ENCODE measurements at places on chromosomes 2 and 18.

- no peak for DNase-seq
Measured at GRCh38 chr18:59700535-59700967, 3.3 kb upstream of the CCBE1 start.

DNA sequence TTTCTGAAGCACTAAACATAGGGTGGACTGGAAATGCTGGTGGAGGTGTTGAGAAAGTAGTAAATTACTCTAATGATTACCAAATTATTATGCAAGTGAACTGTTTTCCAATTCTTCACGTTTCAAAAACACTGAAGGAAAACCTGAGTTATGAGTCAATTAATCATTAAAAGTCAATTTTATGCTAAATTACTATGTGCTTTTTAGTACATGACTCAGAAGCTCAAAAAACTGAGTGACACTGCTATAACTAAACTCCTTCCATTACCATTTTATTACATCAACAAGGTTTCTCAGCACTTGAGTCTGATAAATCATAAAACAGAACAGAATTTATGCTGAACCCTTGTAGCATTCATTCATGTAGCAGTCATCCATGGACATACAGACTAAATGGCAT is 20.4 kb downstream of the CHMP3 start:
- no peak for DNase-seq

DNA sequence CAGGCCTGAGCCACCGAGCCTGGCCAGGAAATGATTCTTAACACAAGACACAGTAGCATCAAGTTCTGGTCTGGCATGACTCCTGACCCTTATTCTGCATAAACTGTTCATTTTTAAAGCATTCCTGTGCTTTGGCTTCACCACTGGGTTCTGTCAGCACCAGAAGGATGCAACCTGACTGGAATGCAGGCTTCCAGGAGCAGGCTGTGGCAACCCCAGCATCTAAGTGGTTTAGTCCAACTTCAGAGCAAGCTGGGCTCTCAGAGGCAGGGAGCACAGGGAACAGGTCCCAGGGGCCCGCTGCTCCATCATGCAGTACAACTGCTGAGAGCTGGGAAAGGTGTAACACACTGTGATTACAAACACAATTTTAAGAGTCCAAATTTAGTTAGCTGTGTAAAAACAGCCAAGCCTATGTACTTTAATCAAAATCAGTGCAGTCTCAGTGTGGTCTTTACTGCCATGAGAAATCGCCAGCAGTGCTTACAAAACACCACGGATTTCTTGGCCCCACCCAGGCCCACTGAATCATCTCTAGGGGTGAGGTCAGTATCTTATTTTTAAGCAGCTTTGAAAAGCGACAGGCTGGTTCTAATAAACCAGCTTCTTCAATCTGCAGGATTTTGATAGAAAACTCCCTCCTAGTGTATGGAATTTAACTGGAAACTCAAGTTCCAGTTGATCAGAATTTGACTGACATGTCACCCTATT is 44.4 kb upstream of the TMEM182 start:
- DNase-seq, result no peak

GRCh38 chr2:112301171-112301584 is 25.8 kb downstream of the ZC3H6 start:
- no peak for DNase-seq

DNA sequence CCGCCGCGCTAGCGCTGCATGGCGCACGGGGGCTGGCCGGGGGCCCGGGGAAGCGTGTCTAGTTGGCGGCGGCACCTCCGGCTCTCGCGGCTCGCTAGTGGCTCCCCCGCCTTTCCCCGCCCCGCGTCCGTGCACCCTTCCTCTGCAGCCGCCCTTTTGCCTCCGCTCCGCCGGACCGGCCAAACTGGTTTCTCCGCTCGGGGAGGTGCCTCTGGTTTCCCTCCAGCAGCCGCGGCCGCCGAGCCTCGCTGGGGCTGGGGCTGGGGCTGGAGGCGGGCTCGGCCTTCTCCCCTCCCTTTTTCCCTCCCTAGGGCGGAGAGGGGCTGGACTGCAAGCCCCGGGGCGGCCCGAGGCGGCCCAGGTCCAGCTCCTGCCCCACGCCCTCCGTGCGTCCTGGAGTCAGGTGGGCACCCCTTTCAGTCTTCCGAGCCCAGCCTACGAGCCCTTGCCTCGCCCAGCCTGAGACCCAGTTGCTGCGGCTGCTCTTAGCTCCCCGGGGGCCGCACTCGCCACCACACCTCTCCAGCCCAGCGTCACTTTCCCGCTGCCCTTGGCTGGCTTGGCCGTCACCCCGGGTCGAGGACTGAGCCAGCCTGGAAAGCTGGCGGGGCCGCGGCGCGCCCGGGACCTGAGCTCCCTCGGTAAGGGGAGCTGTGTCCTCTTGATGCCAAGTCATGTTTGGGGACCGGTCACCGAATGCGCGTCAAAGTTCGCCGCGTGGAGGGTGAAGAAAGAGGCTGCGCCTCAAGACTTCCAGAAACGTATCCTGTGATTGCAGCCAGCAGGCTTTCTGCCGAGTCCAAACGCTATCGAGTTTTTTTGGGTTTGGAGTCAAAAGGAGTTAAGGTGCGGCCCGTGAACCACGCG is at the start of gene ATP8B1:
Gene ATP8B1, minus strand, starts transcription at position 213 of the 867 bp plus-strand sequence. CDS start 71,508 bp downstream, outside the sequence.
- no peak for DNase-seq

- peak; percentile 82 for DNase-seq
Measured at GRCh38 chr2:27379836-27380625, 503 bp downstream of the ZNF513 start.

DNA sequence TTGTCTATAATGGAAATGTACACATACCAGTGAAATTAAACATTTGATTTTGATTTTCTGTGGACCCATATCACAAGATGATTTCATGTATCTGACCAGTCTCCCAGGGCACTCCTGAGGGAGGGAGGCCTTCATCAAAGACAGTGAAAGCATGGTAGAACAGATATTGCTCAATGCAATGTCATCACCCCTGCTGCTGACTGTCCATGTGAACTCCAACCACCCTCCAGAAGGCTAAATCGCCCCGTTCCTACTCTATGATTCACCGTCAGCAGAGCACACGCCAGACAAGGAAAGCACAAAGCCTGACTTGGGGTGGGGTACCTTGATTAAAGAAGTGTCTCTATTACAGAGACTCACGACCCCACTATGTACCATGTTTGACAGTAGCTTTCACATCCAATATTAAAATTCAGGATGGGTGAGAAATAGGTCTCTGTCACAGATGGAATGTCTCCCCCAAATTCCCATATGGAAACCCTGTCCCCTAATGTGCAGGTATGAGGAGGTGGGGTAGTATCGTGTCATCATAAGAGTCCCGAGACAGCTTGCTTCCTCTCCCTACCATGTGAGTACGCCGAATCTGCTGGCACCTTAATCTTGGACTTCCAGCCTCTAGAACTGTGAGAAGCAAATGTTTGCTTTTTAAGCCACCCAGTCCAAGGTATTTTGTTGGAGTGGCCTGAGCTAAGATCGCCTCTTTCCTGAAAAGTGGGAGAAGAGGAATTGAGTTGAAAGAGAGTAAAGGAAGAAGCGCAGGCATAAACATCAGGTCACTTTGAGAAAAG is 42.4 kb downstream of the CYB5A start:
- no peak for DNase-seq

GRCh38 chr18:63320975-63321265 is 1.4 kb upstream of the BCL2 start:
- DNase-seq, result no peak

- DNase-seq, result peak; percentile 12
Measured at GRCh38 chr18:26574958-26575864, 26.9 kb upstream of the KCTD1 start.

GRCh38 chr18:56165601-56166355 is 472.6 kb downstream of the TXNL1 start:
- DNase-seq, result no peak

- no peak for DNase-seq
Measured at GRCh38 chr2:104476563-104476988, 377.3 kb upstream of the POU3F3 start.

DNA sequence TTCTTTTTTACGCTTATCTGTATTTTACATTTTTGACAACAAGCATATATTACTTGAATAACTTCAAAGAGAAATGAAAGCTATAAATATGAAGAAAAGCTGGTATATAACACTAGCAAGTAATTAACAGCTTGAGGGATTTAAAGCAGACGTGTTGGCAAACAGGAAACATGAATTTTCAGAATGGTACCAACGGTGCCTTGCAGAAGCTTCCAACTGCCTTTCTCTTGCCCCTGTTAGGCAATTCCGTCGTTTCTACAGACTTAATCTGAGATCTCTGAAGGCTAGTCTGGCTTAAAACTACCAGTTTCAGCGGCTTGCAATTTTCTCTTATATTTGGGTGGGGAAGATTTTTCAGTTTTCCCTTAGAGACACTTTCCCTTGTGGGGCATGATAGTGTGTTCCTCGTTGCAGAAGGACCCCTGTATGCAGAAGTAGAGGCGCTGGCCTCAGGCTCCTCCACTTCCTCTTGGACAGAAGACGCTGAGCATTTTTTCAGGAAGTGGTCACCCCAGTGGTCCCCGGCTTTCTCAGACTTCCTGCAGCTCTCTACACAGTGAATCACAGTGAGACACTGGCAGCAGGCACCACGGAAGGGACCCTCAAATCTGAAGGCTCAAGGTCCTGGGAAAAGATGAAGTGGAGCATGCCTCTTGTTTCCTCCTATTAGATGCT is 56.2 kb upstream of the SLC16A14 start:
- peak; percentile 10 for DNase-seq

GRCh38 chr2:236916181-236916580 is 169.5 kb upstream of the COPS8 start:
- DNase-seq, result no peak

GRCh38 chr2:216677439-216678097 is 17.8 kb downstream of the IGFBP5 start:
- no peak for DNase-seq

- DNase-seq, result no peak
Measured at GRCh38 chr2:144424559-144425240, 95.2 kb downstream of the ZEB2 start.

GRCh38 chr2:168751104-168751740 is 51.2 kb upstream of the NOSTRIN start:
- no peak for DNase-seq

GRCh38 chr18:505483-506122 is 5.1 kb upstream of the COLEC12 start:
- DNase-seq, result no peak

- DNase-seq, result no peak
Measured at GRCh38 chr18:48693625-48694262, 154.9 kb downstream of the CTIF start.

GRCh38 chr2:151038516-151038915 is 223.1 kb downstream of the RBM43 start:
- no peak for DNase-seq

DNA sequence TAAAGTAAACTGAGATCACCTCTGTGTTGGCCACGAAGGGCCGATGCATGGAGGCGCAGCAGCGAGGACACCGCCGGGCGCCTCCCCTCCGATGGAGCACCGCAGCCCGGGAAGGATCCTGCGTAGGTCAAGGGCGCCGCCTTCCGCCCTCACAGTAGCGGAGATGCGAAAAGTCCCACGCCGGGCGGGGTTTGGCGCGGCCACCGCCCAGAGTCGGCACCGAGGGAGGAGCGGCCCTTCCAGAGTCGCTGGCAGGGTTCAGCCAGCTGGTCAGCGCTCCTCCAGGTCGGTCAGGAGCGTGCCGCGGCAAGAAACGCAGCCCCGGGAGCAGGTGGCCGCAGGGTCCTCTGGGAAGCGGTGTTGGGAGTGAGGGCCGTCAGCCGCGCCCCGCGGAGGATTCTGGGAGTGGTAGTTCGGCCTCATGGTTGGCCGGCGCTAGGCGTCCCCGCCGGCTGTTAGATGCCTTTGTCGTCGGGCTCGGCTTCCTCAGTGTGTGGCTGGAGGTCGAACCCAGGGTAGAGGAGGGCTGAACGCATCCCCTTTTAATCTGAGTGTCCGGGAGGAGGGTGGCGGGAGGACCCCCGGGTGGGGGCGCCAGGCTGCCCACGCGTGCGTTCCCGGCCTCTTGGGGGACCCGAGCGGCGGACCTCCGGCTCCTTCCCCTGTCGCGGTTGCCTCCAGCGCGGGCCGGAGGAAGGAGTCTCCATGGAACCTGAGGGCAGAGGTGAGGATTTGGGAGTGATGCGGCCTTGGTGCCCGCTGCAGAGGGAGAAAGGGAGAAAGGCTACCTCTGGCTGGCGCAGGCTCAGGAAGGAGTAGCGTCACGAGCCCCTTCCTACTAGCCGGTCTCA is at the start of gene ZNF892:
Gene ZNF892, plus strand, starts transcription at position 411 of the 851 bp plus-strand sequence. Its CDS starts 295 bp downstream, at position 706.
- DNase-seq, result peak; percentile 86

- no peak for DNase-seq
Measured at GRCh38 chr18:74963820-74964446, 245.0 kb downstream of the PTGR3 start.

DNA sequence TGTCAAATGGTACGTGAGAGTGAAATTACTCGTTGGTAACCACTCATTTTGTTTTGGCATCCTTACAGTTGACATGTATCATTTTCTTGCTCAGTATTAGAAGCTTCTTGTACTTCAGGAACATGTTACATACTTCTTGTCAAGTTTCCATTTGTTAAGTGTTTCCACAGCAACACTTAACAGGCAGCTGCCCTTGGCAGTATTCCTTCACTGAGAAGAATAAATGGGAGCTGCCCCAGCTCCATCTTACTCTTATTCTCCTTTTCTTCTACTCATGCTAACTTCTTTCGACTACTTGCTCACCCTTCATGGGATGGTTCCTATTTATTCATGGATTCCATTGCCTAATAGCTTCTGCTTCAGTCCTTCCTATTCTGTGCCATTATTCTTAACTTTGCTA is 60.1 kb upstream of the TUBA3E start:
- DNase-seq, result no peak

Measured in anterior cingulate cortex (tissue), 58 donors.